ENCODE measurements at places on chromosomes 4 and X.

DNA sequence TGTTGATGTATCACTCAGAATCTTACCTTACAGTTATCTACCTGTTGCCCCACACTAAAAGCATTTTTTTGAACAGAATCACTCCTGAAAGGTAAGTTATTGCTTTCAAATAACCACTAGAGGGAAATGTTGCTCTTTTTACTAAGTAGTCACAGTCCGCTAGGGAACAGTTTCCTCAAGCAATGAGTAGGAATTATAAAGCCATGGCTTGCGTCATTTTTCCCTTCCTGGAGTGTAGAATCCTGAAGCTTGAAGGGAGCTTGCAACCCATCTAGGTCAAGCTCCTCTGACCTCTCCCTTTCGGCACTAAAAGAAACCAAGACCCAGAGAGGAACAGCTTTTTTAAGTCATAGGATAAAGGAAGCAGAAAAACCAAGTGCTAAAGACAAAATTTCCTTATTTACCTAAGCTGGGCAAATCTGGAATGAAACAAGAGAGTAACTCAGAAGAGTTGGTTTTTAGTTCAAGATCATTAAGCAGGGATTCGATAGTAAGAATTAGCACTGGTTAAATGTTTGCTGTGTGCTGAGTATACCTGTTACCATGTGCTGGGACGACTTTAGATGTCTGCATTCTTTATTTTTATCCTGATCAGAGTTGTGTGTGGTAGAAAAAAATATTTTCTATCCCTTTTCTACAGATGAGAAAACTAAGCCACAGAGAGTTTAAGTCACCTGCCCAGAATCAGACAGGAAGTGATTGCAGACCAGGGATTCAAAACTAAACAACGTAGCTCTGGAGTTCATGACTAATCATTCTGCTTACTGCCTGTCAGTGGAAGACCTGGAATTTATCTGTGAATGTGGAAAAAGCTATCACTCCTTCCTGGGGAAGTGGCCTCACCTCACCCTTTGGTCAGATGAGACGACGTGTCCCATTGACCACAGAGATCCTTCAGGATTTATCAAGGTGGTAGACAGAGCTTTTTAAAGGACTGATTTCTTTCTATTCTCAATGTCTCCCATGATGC is 631.5 kb downstream of the RAB28 start:
- DNase-seq = peak; percentile 65

DNA sequence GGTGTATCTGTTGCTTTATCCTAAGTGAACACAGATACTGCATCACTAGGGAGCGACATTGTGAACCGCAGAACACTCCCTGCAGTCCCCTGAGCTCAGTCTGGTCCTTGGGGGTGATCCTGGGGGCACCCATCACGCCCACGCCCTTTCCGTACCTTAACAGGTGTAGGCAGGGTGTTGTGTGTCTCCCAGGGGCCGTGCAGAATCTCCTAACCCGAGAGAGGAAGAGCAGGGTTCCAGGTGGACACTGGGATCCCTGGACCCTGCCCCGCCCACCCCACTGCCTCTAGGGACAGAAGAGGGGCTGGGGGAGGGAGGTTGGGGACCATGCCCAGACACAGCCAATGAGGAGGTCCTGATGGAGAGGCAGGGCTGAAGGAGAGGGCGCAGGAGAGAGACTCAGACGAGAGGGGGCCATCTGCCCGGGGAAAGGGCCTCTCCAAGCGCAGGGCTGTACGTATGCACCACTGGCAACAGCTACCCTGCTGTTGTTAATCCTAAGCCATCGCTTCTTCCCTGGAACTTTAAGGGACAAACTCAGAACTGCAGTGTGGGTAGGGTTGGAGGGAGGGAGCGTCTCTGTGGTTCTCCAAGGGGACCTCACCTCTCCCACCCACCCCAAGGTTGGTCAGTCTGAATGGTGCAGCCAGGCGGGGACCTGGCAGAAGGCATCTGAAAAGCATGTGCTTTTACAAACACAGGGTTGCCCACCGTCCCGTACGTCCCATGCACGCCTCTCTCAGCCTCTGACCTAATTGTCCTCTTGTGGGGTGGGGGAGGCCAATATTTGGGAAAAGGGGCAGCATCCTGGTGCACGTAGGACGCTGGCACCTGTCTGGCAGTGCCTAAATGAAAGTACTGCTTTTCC is 2.5 kb downstream of the P2RY8 start:
- no peak for DNase-seq

DNA sequence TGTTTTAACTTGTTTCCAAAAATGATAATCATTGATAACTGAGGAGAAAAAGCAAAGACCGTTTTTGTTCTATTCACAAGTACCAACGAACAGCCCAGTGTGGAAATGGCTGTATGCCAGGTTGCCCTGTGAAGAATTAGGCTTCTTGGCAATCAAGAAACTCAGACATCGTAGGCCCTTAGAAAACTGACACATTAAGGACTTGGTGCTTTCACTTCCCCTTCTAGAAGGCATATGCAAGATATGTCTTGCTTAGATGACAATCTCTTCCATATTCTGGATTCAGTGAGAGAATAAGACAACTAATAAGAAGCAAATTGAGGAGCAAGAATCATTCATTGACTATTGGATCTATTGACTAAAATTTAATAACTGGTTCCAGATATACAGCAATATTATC is 56.6 kb downstream of the ANAPC10 start:
- no peak for DNase-seq

DNA sequence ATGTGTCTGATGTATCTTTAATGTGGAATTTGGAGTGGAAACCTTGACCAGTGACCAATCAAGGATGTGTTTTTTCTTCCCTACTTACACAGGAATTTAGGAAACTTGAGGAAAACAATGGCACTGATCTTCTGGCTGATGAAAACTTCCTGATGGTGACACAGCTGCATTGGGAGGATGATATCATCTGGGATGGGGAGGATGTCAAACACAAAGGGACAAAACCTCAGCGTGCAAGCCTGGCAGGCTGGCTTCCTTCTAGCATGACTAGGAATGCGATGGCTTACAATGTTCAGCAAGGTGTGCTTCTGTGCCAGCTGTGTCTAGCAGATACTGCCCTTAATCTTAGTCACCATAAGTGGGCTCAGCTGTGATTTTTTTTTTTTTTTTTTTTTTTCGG is 12.6 kb downstream of the TAF1 start:
- DNase-seq = peak; percentile 89

GRCh38 chr4:94545296-94545695 is 93.6 kb downstream of the PDLIM5 start:
- DNase-seq = peak; percentile 81
